Gastrocnemius medialis (tissue), 4 donors: ENCODE measurements at places on chromosomes 12 and 14. TPM values are rescaled to one million over a fixed set of nuclear protein-coding genes. Genes with fewer than 3 reads are reported as not detected.

Gene GLI1
- 1.0 TPM for total RNA-seq

Gene REM2
- total RNA-seq, result not detected

Gene PLEKHD1
- 0.10 TPM for total RNA-seq

Gene ART4
- total RNA-seq, result 1.6 TPM

Gene CCDC175
- not detected for total RNA-seq

Gene DHRS2
- total RNA-seq, result not detected

Gene KRR1
- total RNA-seq, result 28.7 TPM

Gene BDKRB2
- 0.71 TPM for total RNA-seq

Gene LMNTD1
- total RNA-seq, result not detected

Gene ITGA7
- 69.7 TPM for total RNA-seq

Gene STAT6
- total RNA-seq, result 12.5 TPM

Gene ANO2
- 9.8 TPM for total RNA-seq

Gene FOXN4
- not detected for total RNA-seq
